Activated CD4-positive, alpha-beta T cell treated with anti-CD3 and anti-CD28 coated beads for 24 hours (primary cell): ENCODE measurements at places on chromosomes 7 and 10.

DNA sequence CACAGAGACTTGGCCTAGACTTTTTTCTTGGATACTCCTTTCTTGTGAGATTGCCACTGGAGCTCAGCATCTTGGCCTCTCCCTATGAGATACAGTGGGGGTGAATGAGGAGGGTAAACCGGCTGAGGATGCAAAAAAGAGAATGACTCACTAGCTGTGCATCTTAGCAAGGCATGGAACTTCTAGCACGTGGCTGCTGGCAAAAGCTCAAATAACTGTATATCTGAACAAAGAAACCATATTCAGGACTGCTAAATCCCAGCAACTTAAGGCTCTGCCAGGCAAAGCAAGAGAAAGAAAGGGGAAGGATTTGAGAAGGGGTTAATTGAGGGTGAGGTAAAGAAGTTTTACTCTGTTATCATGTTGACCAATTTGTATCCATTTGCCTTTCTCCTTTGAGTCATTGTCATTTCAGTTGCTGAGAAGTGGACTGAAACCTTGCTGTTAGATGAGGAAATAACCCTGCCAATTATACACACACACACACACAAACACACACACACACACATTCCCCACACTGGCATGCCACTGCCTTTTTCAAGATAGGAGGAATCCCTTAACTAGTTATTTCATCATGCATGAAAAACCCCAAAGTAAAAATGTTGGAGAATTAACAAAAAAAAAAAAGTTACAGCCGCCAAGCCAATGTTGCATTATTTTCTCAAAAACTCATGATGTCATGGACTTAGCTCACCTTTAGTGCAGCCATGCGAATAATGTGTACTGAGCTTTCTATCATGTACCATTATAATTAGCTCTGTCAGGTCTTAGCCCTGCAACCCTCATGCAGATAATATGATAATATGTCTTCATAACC, 997.3 kb downstream of the LRMDA start:
- no peak for DNase-seq

DNA sequence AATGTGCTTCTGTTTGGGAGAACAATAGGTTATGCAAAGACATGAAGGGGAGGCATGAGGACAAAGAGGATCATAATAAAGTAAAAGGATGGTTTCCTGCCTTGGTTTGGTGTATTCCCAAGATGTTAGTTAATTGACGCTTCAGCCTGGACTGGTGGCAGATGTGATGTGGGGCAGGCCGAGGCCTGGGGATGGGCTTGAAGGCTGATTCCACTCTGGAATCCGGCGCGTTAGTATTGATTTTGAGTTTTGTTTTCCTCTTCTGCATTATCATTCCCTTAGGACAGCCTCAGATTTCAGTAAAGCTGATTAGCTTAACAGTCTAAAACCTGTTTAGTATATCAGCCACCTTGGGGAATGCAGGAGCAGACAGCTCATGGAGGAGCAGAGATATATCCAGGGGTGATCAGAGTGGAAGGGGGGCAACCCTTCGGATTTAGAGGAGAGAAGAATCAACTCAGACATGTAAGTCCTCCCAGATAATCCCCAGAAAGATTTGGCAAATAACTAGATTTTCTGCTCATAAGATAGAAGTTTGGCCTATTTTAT, 159.8 kb upstream of the MTPN start:
- no peak for DNase-seq

- no peak for DNase-seq
These were observed 247.3 kb upstream of the AOAH start for GRCh38 chr7:36971515-36972139.

- no peak for DNase-seq
These were observed 29.3 kb upstream of the OSBPL3 start for GRCh38 chr7:25009257-25009656.

DNA sequence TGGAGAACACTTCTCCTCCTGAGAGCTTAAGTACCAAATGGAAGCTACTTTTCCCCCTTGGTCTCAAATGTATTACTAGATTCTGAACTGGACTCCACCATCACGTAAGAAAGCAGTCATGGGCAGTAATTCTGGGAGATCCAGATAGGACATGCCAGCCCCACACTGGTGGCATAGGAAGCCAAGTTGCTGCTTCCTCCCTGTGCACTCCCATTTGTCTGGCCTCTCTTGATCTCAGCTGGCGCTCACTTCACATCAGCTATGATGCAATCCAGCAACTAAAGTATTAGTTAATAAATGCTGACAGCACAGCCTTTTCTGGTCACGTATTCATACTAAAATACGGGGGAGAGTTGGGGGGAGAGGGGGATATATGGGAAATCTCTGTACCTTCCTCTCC, 3.4 kb upstream of the IL6 start:
- DNase-seq, result no peak

- DNase-seq, result no peak
These were observed 56.1 kb upstream of the ELMO1 start for GRCh38 chr7:37504801-37505200.

- no peak for DNase-seq
These were observed 55.2 kb upstream of the EZH2 start for GRCh38 chr7:148939128-148939755.

DNA sequence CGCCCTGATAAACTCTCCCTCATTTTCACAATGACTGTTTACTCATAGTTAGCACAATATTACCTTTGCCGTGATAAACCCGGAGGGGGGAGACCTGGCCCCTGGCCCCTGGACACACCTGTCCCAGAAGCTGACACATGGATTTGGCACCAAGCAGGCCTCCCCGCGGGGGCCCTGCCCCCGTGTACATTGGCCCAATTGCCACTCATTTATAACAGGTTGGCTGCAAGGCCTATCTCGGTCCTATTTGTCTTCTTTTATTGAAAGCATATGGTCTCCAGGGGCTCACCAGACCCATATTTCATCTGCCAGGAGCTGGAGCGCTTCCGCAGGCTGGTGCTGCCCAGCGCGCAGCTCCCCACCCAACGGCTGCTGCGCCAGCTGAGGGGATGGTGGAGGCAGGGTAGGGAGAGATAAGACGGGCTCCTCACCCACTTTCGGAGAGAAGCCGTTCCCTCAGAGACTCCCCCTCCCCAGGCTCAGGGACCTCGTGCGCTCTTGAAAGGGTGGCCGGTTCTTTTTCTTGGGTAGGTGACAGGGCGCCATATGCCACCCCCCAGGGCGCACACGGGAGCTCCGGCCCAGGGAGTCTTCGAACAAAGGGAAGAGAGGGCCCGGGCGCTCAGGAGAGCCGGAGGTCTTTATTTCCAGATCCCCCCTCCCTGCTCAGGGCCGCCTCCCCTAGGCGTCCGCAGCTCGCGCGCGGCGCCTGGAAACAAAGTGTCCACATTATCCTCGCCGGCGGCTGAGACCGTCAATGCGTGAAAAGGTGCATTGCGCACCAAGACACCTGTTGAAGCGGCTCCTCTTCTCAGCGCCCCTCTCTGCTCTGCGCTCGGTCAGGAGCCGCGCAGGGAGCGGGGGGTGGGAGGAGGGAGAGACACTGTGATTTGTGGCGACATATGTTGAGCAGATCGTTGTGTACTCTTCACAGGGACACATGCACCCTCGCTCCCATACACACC, 4.3 kb upstream of the NEUROG3 start:
- DNase-seq, result no peak

DNA sequence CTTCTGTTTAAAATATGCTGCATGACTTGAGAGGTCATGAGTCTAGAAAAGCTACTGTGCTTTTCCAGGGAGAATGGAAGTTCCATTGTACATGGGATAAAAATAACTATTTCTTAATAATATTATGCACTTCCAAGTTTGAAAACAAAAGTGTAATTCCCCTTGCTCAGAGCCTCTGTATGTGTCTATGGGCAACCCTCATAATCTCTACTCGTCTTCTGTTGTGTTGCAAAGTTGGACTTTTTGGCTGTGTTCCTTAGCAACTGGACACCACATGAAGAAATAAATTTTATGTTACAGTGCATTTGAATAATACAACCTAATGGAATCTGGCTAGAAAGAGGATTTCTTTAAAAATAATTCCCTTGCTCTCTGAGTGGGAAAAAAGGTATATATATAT, 242.6 kb downstream of the TWIST1 start:
- no peak for DNase-seq

DNA sequence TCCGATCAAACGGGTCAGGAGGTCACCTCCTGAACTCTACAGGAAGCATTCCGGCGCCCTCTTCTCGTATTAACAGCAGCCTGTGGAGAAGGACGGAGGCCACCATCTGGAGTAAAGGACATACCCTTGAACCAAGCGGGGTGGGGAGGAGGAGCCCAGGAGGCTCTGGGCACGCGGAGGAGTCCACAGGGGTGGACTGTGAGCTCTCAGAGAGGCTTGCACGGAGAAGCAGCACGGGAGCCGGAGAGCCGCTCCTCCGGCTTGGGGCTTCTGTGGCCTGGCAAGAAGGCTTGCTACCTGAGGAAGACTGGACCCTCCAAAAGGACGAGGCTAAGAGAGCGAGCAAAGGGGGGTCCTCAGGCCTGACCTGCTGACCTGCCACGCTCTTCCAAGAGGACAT, 77.9 kb downstream of the MAD1L1 start:
- DNase-seq, result no peak

DNA sequence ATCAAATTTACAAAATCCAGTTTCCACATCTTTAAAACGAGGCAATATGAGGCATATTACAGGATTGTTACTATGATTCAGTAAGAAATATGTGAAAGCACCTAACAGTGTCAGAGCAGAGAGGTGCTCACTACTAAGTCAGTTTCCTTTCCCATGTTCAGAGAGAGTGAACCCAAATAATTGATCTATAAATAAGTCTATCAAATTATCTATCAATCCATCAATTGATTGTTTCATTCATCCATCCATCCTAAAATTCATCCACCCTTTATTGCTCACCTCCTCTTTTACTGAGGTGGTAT, 340.8 kb downstream of the SUGCT start:
- DNase-seq, result no peak

GRCh38 chr7:146655928-146656797, 539.6 kb downstream of the CNTNAP2 start:
- DNase-seq, result no peak

GRCh38 chr10:22148961-22149360, 68.9 kb downstream of the EBLN1 start:
- DNase-seq, result no peak

GRCh38 chr7:82959528-82959927, 203.2 kb downstream of the PCLO start:
- no peak for DNase-seq

DNA sequence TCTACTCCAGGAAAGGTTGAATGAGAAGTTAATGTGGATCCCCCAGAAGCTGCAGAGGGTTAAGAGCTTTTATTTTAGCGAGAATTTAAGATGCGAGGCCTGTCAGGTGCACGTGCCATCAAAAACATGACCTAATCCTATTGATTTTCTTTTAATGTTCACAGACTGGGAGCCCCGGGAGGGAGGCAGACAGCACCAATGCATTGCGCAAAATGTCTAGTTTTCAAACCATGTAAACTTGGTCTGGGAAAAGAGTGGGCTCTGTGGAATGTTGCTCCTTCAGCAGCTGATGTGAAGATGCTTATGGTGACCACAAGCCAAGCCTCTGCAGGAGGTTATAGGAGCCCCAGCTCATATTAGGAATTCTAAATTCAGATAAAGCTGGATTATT, 172.0 kb upstream of the ITGB1 start:
- no peak for DNase-seq

- no peak for DNase-seq
These were observed 21.8 kb downstream of the ITPRIP start for GRCh38 chr10:104316321-104317099.

DNA sequence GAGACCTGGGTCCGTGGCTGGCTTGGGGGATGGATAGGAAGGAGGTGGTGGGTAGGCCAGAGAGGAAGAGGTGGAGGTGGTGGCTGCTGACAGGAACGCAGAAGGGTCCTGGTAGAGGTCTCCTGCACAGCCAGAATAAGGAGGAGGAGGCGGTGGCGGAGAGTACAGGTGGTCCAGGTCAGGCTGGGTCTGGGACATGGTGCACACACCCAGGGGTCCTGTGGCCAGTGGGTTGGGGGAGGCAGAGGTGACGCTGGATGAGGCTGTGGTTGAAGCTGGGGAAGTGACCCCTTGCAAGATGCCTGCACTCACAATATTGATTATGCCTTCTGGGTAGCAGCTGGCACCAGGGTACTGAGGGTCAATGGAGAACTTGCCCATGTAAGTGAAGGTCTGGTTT, 2.2 kb downstream of the EGR2 start:
- no peak for DNase-seq

DNA sequence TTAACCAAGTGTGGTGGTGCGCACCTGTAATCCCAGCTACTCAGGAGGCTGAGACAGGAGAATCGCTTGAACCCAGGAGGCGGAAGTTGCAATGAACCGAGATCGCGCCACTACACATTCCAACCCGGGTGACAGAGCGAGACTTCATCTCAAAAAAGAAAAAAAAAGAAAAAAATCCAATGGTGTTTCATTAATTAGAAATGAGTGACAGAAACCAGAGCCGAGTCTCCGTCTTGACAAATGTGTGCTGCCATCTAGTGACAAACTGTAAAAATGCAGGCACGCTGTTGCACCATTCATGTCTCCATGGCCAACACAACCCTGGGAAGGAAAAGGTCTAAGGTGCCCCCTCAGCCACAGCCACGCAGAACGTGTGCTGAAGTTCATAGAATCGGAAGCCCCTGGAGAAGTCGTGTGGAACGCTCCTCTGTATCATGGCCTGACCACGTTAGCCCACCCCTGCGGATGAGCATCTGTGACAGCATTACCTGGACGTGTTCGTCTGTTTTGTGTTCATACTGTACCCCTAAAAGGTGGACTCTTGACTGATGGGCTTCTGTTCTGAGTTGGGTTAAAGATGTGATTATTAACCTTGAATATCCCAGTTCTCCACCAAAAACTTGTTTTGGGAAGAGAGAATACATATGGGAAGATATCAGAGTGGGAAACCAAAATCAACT, 94.9 kb downstream of the LYZL2 start:
- peak; percentile 60 for DNase-seq

- no peak for DNase-seq
These were observed 28.6 kb downstream of the CDK1 start for GRCh38 chr10:60806921-60807320.

GRCh38 chr7:140479739-140480084, 407 bp upstream of the MKRN1 start:
- DNase-seq, result no peak

DNA sequence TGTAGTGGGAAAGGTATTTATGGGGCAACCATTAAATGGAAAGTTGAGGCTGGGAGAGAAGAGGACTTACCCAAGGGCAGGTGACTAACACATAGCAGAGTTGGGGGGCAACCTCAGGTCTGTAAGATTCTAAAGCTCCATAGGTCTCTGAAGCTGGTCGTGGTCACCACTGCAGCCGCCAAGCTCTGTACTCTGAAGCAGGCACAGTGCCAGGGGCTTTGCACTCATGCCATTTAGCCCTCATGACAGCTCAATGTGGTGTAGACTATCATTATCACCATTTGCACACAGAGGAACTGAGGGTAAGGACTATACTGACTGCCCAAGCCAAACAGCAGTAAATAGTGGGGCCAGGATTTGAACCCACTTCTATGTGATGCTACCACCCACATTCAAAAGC, 32.5 kb upstream of the TMEM273 start:
- DNase-seq, result no peak

DNA sequence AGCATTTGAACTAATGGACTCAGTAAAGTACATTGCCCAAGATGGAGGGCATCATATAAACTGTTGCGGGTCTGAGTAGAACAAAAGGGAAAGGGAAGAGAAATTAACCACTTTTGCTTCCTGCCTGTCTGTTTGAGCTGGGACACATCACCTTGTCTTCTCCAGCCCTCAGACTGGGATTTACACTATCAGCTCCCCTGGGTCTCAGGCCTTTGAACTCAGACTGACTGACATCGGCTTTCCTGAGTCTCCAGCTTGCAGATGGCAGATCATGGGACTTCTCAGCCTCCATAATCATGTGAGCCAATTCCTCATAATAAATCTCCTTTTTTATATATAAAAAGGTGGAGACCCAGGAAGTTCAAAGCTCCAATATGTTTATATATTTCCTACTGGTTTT, 23.0 kb upstream of the WASL start:
- no peak for DNase-seq
